ENCODE measurements at places on chromosomes 7 and 10.
A peak's percentile ranks its signal among the peaks of the same experiment; 100 is the strongest.

GRCh38 chr10:75187961-75188426, 22.6 kb upstream of the VDAC2 start:
- peak; percentile 68 for DNase-seq

DNA sequence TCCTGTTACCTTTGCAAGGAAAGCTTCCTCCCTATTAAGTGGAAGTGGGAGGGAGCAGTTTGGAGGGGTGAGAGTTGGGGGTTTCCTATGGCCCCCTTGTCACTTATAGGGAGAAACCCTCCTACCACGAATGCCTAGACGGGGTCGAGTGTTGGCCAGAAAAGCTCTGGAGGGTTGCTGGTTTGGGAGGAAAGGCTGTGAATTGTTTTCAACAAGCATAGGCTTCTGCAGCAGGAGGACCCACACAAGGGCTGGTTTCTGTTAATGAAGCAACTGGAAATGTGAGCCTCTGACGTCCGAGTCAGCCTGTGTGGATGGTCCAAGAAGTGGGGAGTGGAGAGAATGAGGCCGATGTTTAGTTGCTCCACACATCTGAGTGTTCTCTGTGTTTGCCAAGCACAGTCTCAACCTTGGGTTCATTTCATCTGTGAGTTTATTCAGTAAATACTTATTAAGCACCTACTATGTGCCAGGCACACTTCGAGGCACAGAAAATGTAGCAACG, 37.3 kb upstream of the LEP start:
- no peak for DNase-seq

DNA sequence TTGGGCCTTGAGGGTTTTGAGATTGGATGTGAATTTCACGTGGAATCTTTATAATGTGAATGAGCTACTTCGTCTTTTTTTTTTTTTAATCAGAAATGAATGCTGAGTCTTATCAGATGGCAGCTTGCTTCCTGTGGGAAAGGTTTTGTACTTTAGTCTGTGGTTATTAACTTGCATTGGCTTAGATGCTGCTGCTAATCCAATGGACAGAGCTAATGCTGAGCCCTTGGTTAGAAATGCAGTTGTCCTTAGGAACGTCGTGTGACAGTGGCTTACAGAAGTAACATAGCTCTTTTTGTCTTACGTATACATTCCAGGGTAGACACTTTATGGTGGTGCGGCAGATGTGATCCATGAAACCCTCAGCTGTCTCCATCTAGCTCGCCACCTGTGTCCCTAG, 32.8 kb downstream of the ADCY1 start:
- no peak for DNase-seq

DNA sequence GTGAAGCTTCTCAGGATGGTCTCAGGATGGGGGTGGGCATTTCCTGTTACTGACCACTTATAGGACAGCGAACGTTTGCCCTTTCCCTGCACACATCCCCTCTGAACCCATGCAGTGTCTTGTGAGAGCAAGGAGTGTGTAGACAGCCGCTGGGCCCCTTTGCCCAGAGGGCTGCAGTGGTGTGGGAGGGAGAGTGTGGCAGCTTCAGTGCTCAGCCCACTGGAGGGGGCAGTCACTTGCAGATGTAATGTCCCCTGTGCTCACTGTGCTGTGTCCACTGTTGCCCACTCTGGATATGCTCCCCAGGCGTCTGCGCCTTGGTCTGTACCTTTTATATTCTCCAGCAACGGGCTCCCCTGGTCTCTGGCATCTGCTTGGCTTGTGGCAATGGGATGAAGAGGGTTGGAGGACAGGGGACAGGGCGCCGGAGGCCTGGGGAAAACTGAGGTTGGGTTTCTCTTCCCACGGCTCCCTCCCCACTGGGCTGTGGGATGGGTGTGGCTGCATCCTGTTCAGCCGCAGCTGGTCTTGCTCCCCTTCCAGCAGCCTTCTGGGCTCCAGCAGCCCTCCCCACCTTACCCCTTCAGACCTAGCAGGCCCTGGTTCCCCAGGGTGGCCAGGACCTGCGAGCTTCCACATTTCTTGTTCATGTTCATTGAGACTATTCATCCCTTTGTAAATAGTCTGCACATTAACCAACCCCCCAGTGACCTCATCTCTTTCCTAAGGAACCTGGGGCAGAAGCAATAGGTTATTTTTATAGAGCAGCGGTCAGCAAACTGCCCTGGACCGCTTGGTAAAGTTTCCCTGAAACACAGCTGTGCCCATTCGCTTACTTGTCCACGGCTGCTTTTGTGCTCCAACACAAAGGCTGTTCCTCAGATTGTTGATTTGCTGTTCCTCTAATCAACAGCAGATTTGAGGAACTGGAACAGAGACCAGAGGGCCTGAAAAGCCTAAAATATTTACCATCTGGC, 6.1 kb downstream of the ZNF789 start:
- no peak for DNase-seq

- DNase-seq: no peak
These were observed 40.4 kb downstream of the KCTD7 start for GRCh38 chr7:66669088-66669487.

GRCh38 chr7:139016931-139017511, 18.8 kb downstream of the ZC3HAV1L start:
- peak; percentile 74 for DNase-seq

GRCh38 chr10:103273041-103273441, 3.9 kb upstream of the INA start:
- DNase-seq: no peak

GRCh38 chr7:16914771-16915170, 33.0 kb upstream of the AGR3 start:
- no peak for DNase-seq

DNA sequence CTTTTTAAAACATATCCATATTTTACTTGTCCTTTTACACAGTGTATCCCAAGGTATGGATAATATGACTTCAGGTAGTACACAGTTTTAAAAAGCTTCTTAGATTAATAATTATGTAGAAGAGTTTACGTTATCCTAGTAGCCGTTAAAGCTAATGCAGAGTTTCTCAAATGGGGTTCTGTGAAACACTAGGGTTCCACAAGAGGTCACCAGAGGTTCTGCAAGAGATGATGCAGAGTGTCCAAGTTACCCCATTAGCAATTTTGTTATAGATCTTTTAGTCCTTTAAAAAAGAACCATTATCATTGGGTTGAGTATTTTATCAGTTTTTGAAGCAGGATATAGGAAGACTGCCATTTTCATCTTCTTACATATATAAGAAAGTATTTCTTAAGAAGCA, 298.9 kb upstream of the HPS1 start:
- DNase-seq: no peak

DNA sequence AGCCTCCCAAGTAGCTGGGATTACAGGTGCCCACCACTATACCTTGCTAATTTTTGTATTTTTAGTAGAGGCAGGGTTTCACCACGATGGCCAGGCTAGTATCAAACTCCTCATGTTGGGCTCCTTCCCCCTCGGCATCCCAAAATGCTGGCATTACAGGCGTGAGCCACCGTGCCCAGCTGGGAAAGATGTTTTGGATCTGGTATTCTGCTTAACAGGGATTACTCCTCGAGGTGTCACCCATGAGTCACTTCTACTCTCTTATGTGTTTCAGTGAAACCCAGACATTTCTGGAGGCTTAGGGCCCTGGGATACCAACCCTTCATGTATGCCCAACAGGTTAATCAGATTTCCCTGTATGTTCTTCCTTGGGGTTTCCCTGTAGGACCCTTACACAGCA, 11.8 kb upstream of the OPN4 start:
- no peak for DNase-seq

DNA sequence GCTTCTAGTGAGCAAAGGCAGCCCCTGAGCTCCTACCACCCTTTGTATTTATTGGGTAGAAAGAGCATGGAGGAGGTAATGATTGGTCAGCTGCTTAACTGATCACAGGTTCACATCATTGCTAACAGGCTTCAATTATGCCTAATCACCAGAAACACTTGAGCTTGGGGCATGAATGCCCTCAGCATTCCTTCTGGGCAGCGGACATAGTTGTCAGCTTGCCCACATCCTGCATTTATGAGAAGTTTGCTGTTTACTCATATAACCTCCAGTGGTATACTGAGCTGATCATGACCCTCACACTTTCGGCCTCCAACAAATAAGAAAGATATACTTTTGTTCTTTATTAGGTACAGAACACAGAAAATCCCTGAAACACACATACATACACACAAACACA, 140.3 kb upstream of the ODAD2 start:
- DNase-seq: no peak

GRCh38 chr10:101031796-101032636, 982 bp downstream of the SFXN3 start:
- peak; percentile 75 for DNase-seq

DNA sequence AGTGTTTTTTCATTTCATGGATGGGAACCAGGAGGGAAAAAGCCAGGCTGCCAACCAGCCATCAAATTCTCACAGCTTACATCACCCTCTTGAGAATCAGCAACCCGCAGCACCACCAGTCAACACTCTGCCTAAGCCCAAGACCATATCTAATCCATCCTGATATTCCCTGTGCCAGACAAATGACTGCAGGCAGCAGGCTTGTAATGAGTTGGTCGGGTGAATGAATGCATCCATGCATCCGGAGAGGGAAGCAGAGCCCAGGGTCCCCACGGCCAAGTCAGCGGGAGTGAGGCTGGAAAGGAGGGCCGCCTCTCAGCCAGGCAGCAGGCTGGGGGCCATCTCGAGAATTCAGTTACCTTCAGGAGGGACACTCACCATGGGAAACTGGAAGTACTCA, 46.9 kb downstream of the SLIT1 start:
- DNase-seq: no peak

DNA sequence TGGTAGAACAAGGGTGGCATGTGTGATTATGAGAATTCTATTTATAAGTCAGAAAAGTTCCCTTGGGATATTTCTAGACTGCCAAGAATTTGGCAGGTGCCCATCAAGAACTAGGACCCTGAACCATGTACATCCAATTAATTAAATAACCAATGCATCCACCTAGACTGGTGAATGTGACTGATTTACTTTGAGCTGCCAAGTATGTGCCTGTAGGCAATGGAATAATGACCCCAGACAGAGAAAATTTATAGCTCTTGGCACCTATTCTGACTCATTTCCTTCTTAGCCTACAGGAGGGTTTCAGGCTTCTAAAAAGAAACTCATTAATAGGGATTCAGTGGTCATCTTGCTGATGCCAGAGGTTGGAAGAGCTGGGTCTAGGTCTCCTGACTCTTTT, 54.9 kb downstream of the KCNH2 start:
- no peak for DNase-seq

GRCh38 chr10:100020142-100020885, 10.6 kb upstream of the DNMBP start:
- DNase-seq: peak; percentile 56

- DNase-seq: no peak
These were observed 152.4 kb downstream of the NSUN6 start for GRCh38 chr10:18498998-18499397.

DNA sequence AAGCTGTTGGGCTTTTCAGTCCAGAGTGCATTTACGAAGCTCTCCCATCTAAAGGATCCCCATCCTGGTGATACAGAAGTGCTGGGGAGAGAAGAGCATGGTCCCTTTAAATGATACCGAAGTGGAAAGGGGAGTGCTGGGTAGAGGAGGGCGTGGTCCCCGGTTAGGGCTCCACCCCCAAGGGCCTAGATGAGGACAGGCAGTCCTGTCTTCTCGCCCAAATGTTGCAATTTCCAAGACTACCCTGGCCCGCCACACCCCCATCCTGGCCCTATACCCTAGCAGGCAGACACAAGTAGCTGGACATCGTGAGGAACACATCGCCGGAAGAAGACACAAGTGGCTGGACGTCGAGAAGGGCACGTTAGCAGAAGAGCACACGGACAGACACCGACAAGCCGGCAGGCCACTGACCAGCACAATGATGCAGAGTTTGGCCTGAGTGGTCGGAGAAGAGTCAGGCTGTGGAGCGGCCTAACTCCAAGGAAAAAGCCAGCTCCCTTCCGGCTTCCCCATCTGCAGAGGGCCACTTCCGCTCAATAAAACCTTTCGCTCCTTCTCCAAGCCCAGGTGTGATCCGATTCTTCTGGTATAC, 439.5 kb upstream of the NRP1 start:
- no peak for DNase-seq
